SW480 (cell line): ENCODE measurements at places on chromosomes 6 and 20.

DNA sequence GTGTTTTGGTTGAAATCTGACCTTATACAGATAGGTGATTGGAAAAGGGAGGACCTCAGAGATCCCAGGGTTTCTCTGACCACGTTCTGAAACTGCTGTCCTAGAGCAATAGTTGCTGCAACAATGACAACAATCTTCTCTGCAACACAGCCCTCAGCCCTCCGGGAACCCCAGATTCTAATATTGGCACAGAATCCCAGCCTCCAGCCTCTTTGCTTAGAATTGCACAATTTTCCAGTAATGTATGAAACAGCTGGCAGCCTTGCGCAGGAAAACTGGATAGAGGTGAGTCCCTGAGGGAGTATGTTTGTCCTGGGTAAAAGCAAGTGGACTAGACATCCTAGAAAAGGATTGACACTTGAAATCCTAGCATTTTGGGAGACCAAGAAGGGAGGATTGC, 30.4 kb upstream of the PNRC1 start:
- no peak for DNase-seq

- DNase-seq, result no peak
Measured at GRCh38 chr6:25181350-25181724, 97.8 kb upstream of the CARMIL1 start.

GRCh38 chr6:168157272-168158212, 78.5 kb upstream of the FRMD1 start:
- no peak for DNase-seq

GRCh38 chr6:136846046-136846445, 23.7 kb downstream of the PEX7 start:
- peak; percentile 49 for DNase-seq

GRCh38 chr6:24480705-24481104, 8.7 kb downstream of the GPLD1 start:
- no peak for DNase-seq

DNA sequence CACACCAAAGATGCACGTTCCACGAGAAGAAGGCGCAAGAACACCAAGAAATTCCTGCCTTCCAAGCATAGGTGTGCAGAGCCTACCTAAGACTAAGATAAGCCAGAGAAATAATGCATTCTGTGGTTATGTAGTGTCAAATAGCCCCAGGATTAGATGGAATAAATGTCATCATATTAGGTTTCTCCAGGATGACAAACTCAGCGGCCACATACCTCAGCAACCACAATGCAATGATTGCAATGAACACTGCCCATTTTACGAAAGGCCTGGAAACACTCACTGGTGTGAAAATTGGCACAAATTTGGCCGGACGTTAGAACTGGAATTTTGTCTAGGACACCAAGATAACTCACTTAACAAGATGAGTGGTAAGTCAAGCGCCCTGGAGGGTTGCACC, 129.7 kb downstream of the SLC22A3 start:
- no peak for DNase-seq

GRCh38 chr6:22598339-22598738, 29.0 kb downstream of the HDGFL1 start:
- no peak for DNase-seq

DNA sequence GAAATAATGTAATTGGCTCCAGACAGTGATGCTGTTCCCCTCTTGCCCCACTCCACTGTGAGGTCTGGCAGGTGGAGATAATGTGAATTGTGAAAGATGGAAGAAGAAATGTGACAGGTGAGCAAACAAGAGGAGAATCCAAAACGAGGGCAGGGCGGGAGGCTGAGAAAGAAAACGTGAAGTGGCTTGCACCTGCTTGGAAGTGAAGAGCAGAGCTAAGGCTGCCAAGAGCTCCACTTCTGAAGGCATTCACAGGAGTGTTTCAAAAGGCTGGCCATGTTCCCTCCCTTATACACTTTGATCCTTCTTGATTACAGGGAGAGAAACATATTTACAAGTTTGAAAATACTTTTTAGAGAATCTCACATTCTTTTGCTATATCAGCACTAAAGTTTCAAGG, 359.4 kb downstream of the EPHA7 start:
- DNase-seq, result no peak

- peak; percentile 44 for DNase-seq
Measured at GRCh38 chr6:75098709-75099108, 107.1 kb downstream of the COL12A1 start.

DNA sequence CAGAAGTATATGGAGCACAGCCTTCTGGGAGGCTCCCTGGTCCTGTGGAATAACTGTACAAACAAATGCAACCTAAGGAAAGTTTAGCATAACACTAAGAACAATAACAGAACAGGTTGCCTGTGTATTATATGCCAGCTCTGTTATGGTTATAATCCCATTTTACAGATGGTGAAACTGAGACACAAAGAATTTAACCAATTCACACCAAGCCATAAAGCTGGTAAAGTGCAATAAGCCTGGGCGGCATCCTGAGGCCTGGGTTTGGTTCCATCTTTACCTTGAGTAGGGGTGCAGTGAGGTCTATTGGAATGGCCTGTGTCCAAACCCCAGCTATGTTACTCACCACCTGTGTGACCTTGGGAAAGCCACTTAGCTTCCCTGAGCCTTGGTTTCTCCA, 14.7 kb upstream of the PACSIN1 start:
- no peak for DNase-seq

DNA sequence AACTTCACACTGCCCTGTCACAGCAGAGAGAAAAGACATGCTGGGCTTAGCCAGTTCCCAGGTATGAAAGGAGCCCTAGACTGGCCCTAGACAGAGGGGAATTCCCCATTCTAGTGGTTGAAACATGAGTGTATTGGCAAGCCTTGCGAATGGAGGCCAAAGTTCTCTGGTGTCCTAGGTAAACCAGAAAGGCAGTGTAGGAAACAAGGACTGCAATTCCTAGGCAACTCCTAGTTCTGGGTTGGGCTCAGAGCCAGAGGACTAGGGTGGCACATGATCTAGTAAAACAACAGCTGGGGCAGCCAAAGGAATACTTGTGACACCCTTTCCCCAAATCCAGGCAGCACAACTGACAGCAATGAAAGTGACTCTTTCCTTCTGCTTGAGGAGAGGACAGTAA, 265.0 kb upstream of the EPHA7 start:
- DNase-seq, result no peak

- DNase-seq, result no peak
Measured at GRCh38 chr6:3249821-3250220, 8.9 kb upstream of the PSMG4 start.

- peak; percentile 34 for DNase-seq
Measured at GRCh38 chr6:1535295-1535694, 74.4 kb upstream of the FOXC1 start.

DNA sequence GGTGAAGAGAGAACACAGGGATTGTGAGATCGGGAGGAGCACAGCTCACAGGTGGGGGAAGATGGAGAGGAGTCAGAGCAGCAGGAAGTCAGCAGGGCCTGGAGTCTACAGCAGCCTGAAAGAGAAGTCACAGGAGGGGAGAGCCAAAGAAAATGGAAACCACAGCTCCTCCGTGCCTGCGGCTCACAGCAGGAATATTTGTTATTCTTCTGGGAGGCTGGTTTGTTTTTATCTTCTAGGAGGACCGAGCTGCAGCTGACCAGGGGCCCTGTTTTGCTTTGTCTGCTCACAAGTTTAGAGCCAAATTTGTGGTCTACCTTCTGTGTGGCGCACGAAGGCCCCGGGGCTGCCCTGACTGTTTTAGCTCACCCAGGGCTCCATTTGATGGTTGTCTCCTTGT, 81.8 kb downstream of the CLIC5 start:
- DNase-seq, result no peak

DNA sequence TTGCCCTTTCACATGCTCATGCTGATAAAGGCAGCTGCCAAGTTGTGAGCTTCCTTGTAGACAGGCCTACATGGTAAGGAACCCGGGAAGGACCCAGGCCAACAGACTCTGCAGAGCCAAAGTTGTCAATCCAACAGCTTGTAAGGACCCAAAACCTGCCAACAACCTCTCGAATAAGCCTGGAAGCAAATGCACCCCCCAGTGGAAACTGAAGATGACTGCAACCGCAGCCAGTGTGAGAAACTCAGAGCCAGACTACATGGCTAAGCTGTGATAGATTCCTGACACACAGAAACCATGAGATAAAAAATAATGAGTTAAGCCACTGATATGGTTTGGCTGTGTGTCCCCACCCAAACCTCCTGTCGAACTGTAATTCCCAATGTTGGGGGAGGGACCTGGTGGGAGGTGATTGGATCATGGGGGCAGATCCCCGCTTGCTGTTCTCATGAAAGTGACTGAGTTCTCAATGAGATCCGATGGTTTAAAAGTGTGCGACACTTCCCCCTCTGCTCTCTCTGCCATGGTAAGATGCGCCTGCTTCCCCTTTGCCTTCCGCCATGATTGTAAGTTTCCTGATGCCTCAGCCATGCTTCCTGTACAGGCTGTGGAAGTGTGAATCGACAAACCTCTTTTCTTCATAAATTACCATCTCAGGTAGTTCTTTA, 18.8 kb upstream of the CLPSL2 start:
- peak; percentile 21 for DNase-seq

DNA sequence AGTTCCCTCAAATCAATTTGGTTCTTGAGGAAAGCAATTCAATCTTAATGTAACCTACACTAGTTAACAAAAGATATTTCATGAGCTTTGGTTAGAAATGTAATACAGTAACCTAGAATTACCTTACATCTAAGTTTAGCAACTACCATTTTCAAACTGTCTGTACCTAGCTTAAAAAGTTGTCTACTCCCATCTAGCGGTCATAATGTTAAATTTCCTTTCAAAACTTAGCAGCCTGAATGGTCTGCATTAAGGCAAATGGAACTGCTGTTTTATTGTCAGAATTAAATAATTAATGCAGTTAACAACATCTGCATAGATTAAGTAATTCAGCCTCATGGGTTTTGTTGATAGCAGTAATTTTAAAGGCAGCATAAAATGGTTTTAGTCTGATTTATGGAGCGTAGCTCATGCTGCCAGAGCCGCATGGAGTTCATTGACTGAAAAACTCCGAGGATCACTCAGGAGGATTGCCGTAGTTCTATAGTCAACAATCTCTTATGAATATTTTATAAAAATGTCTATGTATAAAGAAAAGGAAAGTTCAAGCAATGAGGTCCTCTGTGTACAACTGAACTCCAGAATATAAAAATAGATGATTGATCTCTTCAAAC, 485.4 kb upstream of the MANEA start:
- peak; percentile 74 for DNase-seq

DNA sequence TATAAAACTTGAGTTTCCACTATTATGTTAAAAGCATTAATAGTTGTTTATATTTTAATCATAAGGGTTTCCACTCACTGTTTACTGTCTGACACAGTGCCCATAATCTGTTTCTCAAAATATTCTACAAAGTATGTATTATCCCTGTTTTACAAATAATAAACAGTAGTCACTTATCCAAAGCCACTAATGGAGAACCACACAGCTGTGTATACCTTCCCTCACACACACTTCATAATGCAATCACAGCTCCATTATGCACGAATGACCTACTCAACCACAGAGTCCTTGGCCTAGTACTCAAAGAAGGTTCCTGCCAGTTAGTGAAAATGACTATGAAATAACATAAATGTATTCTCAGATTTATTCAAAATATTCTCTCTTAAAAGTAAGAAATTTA, 103.1 kb downstream of the EPB41L2 start:
- no peak for DNase-seq

GRCh38 chr6:154872542-154873114, 122.5 kb upstream of the TIAM2 start:
- no peak for DNase-seq

DNA sequence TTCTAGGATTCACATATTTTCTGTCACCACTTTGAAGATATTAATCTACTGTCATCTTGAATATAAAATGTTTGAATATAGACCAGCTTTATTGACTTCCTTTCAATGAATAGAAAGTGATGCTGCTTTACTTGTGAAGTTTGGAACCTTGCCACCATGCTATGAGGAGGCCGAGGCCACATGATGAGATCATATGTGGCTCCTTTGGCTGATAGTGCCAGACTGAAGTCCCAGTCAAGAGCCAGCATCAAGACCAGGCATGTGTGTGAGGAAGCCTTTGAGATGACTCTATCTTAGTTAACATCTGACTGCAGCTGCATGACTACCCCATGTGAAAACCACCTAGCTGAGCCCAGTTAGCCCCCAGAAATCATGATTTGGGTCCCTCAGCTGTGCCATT, 169.5 kb downstream of the OTOR start:
- DNase-seq, result no peak

DNA sequence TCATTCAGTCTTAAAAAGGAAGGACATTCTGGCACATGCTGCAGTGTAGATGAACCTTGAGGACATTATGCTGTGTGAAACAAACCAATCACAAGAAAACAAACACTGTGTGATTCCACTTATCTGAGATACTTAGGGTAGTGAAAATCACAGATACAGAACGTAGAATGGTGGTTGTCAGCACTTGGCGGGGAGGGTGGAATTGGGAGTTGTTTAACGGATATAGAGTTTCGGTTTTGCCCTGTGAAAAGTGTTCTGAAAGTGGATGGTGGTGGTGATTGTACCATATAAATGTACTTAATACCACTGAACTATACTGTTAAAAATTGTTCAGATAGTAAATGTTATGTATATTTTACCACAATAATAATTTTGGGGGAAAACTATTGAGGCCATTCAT, 18.4 kb downstream of the KAT14 start:
- no peak for DNase-seq

DNA sequence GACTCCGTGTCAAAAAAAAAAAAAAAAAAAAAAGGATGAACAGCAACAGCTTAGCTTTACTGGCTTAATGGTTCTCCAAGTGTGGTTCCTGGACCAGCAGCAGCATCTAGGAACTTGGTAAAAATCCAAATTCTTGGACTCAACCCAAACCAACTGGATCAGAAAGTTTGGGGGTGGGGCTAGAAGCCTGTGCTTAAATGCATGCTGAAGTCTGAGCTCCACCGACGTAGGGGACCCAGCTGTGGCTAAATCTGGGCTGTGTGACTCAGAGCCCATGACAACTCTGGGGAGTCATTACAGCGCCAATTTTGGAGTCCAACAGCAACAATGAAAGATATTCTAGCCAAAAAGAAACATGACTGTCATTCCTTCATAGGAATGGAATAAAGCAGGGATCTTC, 13.6 kb upstream of the CHD6 start:
- DNase-seq, result no peak

- no peak for DNase-seq
Measured at GRCh38 chr6:113734982-113735381, 122.2 kb upstream of the MARCKS start.

DNA sequence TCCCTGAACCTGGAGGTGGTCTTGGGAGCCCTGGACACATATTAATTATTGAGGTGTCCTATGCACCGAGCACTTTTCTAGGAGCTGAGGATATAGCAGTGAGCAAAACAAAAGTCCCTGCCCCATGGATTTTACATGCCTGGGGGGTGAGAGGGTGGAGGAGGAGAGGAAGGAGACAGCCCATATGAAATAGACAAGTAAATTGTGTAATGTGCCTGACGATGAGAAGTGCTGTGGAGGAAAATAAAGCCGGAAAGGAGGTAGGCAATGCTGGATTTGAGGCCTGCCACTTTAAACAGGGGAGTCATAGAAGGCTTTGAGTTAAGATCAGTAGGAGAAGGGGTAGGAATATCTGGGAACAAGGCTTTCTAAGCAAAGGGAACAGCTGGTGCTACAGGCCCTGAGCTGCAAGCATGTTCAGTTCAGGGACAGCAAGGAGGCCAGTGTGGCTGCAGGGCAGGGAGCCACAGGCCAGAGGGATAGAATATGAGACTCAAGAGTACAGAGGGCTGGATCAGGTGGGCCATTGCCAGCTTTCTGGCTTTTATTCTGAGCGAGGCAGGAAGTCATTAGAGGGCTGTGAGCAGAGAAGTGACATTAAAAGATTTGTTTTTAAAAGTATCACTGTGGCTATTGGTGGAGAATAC, 19.1 kb upstream of the MYLIP start:
- no peak for DNase-seq
